ENCODE measurements at places on chromosomes 2 and 18. TPM values are rescaled to one million over a fixed set of nuclear protein-coding genes. Genes with fewer than 3 reads are reported as not detected.

DNA sequence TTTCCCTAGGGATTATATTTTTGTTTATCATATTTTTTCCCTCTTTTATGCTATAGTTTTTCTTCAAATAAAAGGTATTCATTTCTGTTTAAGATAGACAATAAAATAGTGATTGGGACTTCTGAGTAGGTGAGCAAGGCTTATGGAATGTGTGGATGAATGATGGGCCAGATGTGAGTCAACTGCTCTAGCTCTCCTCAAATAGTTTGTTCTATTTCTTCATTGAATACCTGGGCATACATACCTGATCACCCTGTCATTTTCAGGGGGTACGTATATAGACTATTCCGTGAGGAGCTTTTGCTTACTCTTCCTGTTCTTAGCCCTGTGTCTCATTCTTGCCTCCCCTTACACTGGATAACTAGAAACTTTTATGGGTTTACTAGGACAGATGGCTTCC, 41.9 kb downstream of the BABAM2 start:
- peak; percentile 59 for DNase-seq
- H3K27ac ChIP-seq: no peak overlapping the region
- no peaks in the 10 kb centered on the region for H3K36me3 ChIP-seq
- H3K27me3 ChIP-seq: no peaks in the 10 kb centered on the region
- peaks cover 19% of the 10 kb centered on the region for H3K4me1 ChIP-seq

DNA sequence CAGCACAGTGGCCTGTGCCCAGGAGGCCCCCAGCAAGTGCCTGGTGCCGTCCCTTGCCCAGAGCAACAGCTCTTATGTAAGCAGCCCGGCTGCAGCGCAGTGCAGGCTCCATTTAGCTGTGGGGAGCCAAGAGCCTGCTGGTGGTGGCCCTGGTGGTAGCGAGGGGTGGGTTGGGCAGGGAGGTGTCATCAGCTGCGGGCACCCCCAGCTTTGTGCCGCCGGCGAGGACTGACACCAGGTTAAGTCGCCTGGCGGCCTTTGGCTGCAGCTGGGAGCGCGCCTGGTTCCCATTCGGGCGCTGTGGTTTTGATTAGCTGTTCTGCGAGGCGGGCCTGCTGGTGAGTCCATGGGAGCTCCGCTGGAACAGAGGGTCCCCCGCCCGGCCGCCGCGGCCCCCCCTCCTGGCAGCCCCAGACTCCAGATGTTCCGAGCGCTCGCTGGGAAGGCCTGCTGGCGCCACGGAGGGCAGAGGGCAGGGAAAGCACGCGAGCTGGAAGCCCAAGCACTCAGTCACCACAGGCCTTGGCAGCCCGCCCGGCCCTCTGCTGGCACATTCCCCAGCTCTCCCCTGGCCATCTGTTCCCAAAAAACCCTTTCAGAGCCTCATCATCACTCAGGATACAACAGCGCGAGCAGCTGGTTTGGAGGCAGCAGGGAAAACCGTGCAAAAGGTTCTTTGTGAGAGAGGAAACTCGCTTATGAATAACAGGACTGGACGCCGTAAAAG, 18.4 kb downstream of the ATOH8 start:
- no peaks in the 10 kb centered on the region for H3K27me3 ChIP-seq
- peaks cover 60% of the 10 kb centered on the region for H3K4me1 ChIP-seq
- peak overlapping the region; percentile 67 for H3K4me3 ChIP-seq

DNA sequence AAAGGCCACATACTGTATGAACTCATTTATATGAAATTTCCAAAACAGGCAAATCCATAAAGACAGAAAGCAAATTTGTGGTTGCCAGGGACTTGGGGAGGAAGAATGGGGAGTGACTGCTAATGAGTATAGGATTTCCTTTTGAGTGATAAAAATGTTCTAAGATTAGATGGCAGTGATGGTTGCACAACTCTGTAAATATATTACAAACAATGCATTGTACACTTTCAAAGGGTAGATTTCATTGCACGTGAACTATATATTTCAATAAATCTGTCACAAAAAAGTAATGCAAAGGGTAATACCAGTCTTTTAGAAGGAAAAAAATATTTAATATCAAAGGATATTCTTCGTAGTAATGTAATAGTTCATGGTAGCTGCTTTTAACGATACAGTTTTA, 63.7 kb upstream of the PROKR1 start:
- no peak overlapping the region for H3K27ac ChIP-seq
- H3K36me3 ChIP-seq: no peaks in the 10 kb centered on the region
- DNase-seq: no peak
- no peaks in the 10 kb centered on the region for H3K27me3 ChIP-seq
- H3K4me3 ChIP-seq: no peak overlapping the region

GRCh38 chr2:101123795-101124471, 27.2 kb downstream of the TBC1D8 start:
- no peaks in the 10 kb centered on the region for H3K27me3 ChIP-seq
- 0 out of 2 replicates have a peak overlapping the region, but pooled peaks have one; percentile 36 for H3K4me3 ChIP-seq
- H3K27ac ChIP-seq: peak overlapping the region; percentile 78
- peak; percentile 22 for DNase-seq
- peaks cover 6% of the 10 kb centered on the region for H3K36me3 ChIP-seq

DNA sequence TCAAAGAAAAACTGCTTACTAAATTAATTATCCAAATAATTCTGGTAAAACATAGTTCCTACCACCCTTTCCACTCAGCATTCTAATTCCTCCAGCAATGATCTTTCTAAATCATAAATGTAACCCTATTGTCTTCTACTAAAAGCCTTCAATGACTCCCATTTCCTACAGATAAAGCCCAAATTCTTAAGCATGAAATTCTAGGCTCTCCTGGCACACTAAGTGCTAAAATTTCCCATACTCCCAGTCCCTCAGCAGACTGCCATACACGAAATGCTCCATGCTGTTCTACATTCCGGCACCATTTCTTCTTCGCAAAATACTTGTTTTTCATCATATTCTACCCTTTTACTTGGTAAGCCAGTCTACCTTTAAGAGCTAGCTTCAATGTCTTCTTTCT, 96.9 kb downstream of the CHN1 start:
- no peaks in the 10 kb centered on the region for H3K4me1 ChIP-seq
- H3K36me3 ChIP-seq: no peaks in the 10 kb centered on the region
- no peak overlapping the region for H3K27ac ChIP-seq
- no peak overlapping the region for H3K4me3 ChIP-seq
- no peak for DNase-seq

DNA sequence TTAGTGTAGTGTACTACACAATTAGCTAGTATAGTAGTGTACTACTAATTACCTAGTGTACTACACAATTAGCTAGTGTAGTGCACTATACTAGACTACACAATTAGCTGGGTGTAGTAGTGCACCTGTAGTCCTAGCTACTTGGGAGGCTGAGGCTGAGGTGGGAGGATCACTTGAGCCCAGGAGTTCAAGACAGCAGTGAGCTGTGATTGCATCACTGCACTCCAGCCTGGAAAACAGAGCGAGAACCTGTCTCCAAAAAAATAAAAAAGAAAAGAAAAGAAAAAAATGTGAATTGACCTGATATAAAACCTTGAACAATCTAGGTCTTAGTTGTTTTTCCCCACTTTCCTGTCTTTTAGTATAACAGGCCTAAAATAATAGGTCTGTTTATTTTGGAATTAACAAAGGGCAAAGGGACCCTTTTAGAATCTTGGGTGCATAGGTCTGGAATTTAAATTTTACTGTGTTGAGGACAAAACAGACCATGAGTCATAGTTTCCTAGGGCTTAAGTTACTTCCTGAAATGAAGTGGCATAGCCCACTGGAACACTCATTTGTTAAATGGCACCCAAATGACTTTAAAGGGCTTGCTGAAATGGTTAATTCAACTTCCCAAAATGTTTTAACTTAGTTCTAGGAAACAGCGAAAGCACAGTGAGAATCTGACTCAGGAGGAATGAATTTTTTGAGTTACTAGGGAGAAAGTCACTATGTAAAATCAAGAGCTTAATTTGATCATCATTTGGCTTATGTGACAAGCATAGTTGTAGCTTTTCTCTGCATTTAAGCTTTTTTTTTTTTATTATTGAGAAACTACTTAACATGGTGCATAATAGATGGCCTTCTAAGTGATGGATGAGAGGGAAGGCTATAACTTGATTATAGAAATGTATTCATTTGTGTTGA, 50.7 kb upstream of the ARL5A start:
- no peak overlapping the region for H3K4me3 ChIP-seq
- H3K27me3 ChIP-seq: no peaks in the 10 kb centered on the region
- H3K36me3 ChIP-seq: no peaks in the 10 kb centered on the region
- DNase-seq: peak; percentile 83

- H3K4me3 ChIP-seq: no peak overlapping the region
- H3K4me1 ChIP-seq: no peaks in the 10 kb centered on the region
- no peak for DNase-seq
- no peaks in the 10 kb centered on the region for H3K27me3 ChIP-seq
- no peak overlapping the region for H3K27ac ChIP-seq
- no peaks in the 10 kb centered on the region for H3K36me3 ChIP-seq
Measured at GRCh38 chr18:44849361-44849760, 168.7 kb downstream of the SETBP1 start.

DNA sequence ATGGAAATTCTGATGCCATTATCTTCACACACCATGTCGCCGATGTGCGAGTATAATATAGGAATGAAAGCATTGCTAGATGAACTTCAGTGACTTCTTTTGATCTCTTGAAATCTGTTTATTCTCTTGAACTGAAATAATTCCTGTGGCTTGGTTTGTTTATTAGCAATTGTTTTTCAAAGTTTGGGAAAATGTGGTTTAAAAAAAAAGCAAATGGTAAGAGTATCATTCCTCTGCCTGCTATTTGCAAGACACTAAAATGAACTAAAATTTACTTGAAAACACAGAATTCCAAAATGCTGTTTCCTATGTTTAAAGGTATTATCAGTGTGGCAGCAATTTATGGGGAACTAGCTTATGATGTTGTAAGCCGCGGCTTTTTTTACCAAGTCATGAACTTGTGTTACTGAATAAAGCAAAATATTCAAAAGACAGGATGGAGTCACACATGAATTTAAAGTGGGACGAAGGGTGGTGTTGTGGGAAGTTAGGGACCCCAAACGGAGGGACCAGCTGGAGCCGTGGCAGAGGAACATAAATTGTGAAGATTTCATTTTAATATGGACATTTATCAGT, 96.4 kb downstream of the COLEC12 start:
- no peaks in the 10 kb centered on the region for H3K36me3 ChIP-seq
- H3K4me1 ChIP-seq: peaks cover 10% of the 10 kb centered on the region
- H3K4me3 ChIP-seq: no peak overlapping the region

Gene SPATA3
- polyA plus RNA-seq: not detected

Gene CERKL
- polyA plus RNA-seq: not detected

Gene CELF4
- polyA plus RNA-seq: not detected

Gene RAB27B
- not detected for polyA plus RNA-seq
